HT1080 (cell line): ENCODE measurements at places on chromosomes 6 and 20. TPM values are rescaled to one million over a fixed set of nuclear protein-coding genes. Genes with fewer than 3 reads are reported as not detected.

DNA sequence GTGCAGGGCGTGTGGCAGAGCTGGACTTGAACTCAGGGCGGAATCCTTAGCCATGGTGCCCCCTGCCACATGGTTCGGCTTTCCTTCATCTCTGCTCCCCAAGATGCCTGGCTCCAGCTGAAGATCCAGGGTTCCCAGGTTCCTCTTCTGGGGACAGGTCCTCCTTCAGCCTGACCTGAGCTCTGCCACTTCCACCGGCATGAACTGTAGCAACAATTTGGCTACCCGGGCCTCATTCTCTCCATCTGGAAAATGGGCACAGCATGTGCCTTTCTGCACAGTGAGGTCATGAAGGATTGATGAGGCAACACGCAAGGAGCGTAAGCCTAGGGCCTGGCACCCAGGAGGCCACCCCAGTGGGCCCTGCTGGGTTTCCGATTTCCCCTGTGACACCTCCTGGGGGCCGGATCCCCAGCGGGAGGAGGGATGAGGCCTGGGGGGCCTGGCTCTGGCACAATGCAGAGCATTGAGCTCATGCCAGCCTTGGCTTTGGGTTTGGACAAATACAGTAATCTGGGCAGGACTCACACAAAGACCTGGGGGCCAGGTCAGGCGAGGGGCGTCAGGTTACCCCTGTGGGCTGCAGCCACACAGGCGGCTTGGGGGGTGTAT, 74.0 kb downstream of the CEBPB start:
- DNase-seq, result no peak

DNA sequence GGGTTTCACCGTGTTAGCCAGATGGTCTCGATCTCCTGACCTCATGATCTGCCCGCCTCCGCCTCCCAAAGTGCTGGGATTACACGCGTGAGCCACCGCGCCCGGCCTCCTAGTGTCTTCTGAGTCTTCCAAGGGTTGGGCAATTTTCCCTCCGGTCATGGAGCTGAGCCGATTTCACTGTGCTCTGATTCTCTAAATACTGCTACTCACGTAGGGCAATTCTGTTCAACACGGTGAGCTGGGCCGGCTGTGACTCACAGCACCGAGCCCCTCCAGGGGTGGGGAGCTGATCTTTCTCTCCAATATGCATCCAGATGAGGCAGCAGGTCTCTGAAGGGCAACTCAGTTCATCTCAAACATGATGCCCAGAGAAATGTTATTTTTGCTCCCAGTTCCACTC, 71.6 kb upstream of the CD93 start:
- no peak for DNase-seq

DNA sequence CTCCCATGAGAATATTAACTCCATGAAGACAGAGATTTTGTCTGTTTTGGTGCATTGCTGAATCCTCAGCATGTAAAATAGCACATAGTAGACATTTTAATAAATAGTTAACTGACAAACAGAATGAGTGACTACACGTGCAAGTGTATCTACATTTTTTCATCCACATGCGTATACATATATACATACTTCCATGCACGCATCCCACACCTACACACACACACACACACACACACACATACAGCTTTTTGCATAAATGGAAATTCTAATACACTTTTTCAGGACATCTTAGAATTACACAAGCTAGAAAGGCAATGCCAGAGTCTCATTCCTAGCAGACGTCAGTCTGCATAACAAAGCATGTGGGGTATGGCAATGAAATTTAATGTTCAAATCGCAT, 139.7 kb upstream of the LRFN2 start:
- DNase-seq, result no peak

- DNase-seq, result no peak
Measured at GRCh38 chr6:11714116-11714797, 64.3 kb downstream of the ADTRP start.

DNA sequence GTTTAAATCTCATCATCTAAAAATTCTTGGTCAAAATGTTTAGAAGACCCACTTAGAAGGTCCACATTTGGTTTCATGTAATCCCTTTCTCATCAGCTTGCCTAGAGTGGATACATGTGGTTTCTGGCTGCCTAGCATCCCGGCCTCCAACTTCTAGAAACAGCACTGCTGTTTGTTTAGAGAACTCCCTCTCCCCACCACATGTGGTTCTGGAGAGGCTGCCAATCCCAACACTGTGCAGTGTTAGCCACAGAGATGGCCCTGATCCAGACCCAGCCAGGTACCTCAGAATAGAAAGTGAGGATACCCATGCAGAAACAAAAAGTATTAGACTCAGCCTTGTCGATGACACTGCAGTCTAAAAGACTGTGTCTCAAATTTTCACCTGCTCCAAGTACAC, 241.8 kb downstream of the BCKDHB start:
- DNase-seq, result peak; percentile 38

DNA sequence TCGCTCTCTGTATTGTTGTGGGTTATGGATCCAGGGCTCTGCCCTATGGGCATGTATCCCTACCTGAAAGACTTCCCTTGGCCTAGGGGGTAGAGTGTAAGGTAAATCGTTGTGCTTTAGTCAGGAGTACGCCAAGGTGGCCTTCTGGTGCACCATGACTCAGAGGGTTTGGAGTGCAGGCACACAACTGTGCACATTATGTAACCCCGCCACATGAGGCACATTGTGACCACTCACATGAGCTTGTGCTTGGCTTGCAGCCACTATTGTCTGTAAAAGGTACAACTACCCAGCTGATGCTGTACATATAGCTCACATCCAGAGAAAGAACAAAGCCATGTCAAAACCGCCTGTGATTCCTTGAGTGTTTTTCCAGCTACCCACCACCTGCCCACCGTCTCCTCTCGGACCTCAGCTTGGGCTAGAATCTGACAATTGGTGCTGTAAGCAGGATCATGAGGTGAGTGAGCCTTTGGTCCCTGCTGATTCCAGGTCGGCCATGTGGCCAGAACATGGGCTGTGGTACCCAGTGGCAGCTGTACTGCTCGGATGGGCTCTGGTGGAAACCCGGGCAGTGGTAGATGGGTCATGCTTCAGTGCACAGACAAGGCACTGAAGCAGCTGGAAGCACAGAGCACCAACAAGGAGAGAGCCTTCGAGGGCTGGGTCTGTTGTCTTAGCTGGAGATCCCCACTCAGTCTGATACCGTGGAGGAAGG, 33.8 kb downstream of the HDDC2 start:
- peak; percentile 18 for DNase-seq

DNA sequence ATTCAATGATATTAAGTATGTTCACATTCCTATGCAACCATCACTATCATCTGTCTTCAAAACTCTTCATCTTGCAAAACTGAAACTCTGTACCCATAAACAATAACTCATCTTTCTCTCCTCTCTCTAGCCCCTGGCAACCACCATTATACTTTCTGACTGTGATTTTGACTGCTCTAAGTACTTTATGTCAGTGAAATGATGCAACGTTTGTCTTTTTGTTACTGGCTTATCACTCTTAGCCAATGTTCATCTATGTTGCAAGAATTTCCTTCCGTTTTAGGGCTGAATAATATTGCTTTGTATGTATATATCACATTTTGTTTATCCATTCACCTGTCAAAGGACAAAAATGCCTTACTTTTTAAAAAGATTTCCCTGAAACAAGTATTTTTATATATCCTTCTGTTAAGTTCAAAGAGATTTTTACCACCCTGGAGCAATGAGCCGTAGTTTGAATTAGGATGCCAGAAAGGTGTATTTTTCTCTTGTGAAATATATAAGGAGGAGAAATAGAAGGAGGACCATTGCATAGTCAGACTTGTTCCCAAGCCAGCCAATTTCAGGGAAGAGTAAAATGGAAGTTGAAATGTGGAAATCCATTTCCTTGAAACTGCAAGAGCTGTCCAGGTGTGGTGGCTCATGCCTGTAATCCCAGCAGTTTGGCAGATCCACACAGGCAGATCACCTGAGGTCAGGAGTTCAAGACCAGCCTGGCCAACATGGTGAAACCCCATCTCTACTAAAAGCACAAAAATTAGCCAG, 4.0 kb upstream of the CGAS start:
- DNase-seq, result no peak

DNA sequence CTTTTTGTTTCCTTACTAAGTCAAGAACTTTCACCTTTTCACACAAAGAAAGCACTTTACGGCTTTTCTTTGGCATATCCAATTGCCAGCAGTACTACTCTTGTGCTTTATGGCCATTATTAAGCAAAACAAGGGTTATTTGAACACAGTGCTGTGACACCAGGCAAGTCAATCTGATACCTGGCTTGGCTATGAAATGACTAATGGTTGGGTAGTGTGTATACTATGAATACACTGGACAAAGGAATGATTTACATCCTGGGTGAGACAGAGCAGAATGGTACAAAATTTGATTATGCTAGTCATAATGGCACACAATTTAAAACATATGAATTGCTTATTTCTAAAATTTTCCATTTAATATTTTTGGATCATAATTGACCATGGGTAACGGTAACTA, 22.1 kb upstream of the ADGRF1 start:
- no peak for DNase-seq

GRCh38 chr20:33793011-33793931, 17.9 kb upstream of the CHMP4B start:
- peak; percentile 17 for DNase-seq

- DNase-seq, result no peak
Measured at GRCh38 chr6:37243816-37244370, 13.7 kb upstream of the TBC1D22B start.

DNA sequence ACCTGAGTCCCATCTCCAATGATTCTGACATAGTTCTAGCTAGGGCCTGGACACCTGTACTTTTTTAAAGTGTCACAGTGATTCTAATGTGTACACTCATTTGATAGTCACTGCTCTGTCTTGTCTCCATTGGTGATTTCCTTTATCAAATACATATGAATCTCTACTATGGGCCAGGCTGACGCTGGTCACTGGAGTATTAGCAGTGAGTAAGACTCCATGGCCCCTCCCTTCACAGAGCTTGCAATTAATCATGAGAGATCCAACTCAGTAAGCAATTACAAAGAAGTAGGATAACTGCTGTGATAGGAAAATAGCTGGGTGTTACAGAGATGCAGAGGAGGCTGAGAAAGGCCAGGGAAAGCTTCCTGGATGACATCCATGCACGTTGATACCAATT, 19.3 kb upstream of the SASH1 start:
- DNase-seq, result peak; percentile 34

- DNase-seq, result peak; percentile 88
Measured at GRCh38 chr6:80438772-80439171, 332.3 kb downstream of the BCKDHB start.

GRCh38 chr6:136866872-136867416, 44.6 kb downstream of the PEX7 start:
- DNase-seq, result no peak

- DNase-seq, result no peak
Measured at GRCh38 chr6:153476243-153476642, 345.2 kb upstream of the RGS17 start.

GRCh38 chr6:112029045-112029822, 24.7 kb upstream of the CCN6 start:
- DNase-seq, result peak; percentile 50

- no peak for DNase-seq
Measured at GRCh38 chr6:91043751-91044150, 456.9 kb upstream of the MAP3K7 start.

GRCh38 chr6:23003671-23004467, 434.5 kb downstream of the HDGFL1 start:
- no peak for DNase-seq

MAS1 gene
- total RNA-seq, result not detected in 2 replicates

KIF3B gene
- 15.1 and 17.1 TPM in 2 replicates for total RNA-seq

SLC22A16 gene
- total RNA-seq, result not detected in 2 replicates

FGD2 gene
- 0.08 TPM in 1 of 2 replicates, not detected in the other for total RNA-seq

TRIM31 gene
- total RNA-seq, result 0.03 TPM in 1 of 2 replicates, not detected in the other

TSPYL4 gene
- 8.4 and 10.4 TPM in 2 replicates for total RNA-seq

SLC17A1 gene
- not detected in 2 replicates for total RNA-seq

FLOT1 gene
- 67.0 and 73.8 TPM in 2 replicates for total RNA-seq
